Panc1 (cell line): ENCODE measurements at places on chromosomes 2 and 18.

GRCh38 chr18:11689669-11690565 lies 853 bp downstream of the GNAL start:
- no peak for DNase-seq
- no peaks in the 10 kb centered on the region for H3K36me3 ChIP-seq
- H3K4me1 ChIP-seq = no peaks in the 10 kb centered on the region
- peaks cover 20% of the 10 kb centered on the region for H3K27me3 ChIP-seq
- H3K4me3 ChIP-seq = peak overlapping the region; percentile 35

DNA sequence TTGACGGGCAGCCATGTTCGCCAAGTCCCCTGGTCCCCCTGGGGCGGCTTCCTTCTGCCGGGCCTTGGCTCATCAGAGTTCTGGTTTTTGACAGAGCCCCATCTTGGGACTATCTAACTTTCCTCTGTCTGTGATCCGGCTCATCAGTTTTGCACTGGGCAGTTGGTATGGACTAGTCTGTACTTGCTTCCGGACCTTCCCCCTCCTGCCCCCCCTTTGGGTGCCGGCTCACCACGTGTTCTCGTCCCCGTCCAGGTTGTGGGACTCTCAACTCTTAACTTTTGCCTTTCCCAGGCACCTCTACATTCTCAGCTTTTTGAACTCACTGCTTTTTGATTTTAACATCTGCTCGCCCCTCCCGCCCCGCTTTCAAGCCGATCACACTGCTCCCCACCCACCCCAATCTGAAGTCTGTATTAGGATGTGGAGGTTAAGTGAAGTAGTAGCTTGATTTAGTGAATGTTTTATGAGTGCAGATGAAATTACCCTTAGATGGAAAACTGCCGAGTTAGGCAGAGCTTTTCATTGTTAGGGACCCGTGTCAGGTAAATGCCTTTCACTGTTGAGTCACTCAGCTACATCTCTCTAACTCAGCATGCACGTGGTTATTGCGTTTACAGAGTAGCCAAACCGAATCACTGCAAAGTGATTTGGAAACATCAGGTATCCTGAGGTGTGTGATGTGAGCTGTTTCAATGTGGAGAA lies 874 bp downstream of the WDR43 start:
- H3K4me3 ChIP-seq = peak overlapping the region; percentile 97
- H3K36me3 ChIP-seq = peaks cover 7% of the 10 kb centered on the region; the same call in 1 of the 2 replicates
- peak overlapping the region; percentile 92 for H3K27ac ChIP-seq
- H3K4me1 ChIP-seq = peaks cover 38% of the 10 kb centered on the region

GRCh38 chr2:8252997-8253694 lies 428.7 kb upstream of the ID2 start:
- H3K4me3 ChIP-seq = no peak overlapping the region
- no peaks in the 10 kb centered on the region for H3K27me3 ChIP-seq
- DNase-seq = no peak
- H3K27ac ChIP-seq = no peak overlapping the region

DNA sequence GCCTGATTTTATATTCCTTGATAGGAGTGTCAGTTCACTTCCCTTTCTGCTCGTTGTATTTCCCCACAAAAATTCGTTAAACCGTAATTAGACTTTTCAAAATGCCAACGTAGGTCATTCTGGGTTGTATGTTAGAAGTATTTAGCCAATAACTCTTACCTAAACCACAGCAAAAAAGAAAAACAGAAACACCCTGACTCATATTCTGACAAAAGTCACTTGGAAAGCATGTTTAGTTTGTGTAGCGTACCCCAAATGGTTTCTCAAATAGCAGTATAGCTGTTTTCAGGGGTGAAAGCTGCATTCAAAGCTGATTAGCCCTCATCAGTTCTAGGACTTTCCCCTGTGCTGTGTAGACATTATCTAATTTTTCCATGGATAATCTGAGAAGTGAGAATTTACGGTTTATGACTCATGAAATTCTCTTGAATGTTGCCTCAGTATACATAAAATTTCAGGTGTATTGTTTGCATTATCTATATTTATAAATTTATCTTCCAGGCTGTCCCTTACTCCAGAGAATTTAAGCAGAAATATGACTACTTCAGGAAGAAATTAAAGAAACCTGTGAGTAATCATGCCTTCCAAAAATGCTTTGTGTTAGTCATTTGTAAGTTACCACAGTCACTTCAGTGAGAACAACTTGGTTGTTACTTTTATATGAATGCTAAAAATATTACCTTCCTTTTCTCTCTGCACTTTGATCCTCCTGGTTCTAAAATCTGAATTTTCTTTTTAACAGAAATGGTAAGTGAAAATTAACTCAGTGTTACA lies 264.9 kb downstream of the ALPK2 start:
- no peak overlapping the region for H3K4me3 ChIP-seq
- no peak overlapping the region for H3K27ac ChIP-seq
- H3K36me3 ChIP-seq = peaks cover 2% of the 10 kb centered on the region; the same call in 1 of the 2 replicates
- no peak for DNase-seq
